ENCODE measurements at places on chromosomes 1 and 21. TPM values are rescaled to one million over a fixed set of nuclear protein-coding genes. Genes with fewer than 3 reads are reported as not detected.

ACOT11 gene
- polyA plus RNA-seq: 1.2 TPM

HOOK1 gene
- not detected for polyA plus RNA-seq

PIK3R3 gene
- polyA plus RNA-seq: 14.5 TPM

LGR6 gene
- not detected for polyA plus RNA-seq

CD52 gene
- polyA plus RNA-seq: not detected

RAB3B gene
- polyA plus RNA-seq: 28.4 TPM

OR2M7 gene
- polyA plus RNA-seq: not detected

LORICRIN gene
- polyA plus RNA-seq: not detected

DUSP23 gene
- polyA plus RNA-seq: 6.1 TPM

CFAP141 gene
- not detected for polyA plus RNA-seq

PRAMEF9 gene
- not detected for polyA plus RNA-seq

DNA sequence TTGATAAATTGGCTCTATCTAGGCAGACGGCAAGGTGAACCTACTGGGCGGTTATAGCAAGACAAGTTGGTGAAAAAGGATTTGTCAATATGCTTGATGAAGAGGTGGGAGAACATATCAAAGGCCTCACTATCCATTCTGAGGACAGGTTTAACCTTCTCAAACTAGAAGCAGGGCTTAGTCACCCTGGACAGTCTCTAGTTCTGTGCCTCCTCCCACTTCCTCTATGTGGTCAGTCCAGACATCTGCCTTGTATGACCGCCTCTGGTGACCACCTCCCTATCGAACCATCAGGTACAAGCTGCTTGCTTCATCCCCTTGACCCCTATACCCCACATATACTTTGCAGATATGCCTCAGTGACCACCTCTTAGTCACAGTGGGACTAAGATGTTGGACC is 2.3 kb upstream of the SCYL3 start:
- DNase-seq: no peak

DNA sequence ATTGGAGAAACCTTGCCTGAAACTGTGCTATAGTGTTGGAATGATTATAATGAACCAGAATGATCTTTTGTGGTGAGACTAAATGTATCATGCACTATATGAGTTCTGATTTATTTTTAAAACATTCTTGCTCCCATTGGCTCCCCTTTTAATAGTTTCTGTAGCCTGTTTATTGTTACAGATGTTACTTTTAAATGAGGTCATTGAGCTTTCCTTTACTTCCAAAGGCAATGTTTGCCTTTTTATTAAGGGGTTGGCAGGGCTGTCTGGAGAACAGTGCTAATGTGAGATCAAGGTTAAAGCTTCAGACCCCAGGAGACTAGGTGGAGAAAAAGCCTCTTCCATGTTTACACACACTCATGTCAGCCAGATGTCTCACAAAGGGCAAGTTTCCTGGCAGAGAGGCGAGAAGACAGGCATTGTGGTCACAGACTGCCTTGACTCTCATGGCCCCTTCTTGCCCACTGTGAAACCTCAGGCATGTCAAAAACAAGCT is 120.6 kb upstream of the RAVER2 start:
- no peak for DNase-seq

DNA sequence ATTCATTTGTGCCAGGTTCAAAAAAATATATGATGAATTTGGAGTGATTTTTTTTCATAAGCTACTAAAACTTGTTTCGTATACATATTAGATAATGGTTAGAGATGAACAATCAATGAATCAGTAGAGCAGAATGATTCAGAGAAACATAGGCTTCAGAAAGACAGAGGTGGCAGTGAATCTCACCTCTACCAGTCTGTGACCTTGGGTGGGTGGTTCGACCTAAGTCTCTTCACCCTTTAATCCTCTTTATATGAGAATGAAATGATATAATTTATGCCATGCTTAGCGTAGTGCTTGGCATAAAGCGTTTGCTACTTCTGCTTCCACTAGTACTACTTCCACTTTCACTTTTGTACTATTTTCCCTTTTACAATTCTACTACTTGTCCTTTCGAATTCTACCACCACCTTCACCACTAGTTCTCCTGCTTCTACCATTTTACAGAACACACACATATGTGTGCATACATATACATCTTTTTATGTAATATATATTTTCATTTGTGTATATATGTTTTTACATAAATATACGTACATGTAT is 45.1 kb downstream of the FYB2 start:
- no peak for DNase-seq

DNA sequence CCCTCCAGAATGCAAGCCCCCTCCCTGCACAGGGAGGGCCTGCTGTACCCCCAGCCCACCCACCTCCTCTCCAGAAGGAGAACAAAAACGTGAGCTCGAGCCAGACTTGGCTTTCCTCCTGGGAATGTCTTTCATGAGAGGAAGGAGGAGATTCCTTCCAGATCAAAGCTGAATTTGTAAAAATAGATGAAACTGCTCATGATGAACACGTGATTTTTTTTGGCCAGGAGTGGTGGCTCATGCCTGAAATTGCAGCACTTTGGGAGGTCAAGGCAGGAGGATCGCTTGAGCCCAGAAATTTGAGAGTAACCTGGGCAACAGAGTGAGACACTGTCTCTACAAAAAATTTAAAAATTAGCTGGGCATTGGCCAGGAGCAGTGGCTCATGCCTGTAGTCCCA is 21.8 kb downstream of the GPR157 start:
- DNase-seq: no peak

- no peak for DNase-seq
These were observed 119.7 kb downstream of the ZNF281 start for GRCh38 chr1:200290010-200290685.

DNA sequence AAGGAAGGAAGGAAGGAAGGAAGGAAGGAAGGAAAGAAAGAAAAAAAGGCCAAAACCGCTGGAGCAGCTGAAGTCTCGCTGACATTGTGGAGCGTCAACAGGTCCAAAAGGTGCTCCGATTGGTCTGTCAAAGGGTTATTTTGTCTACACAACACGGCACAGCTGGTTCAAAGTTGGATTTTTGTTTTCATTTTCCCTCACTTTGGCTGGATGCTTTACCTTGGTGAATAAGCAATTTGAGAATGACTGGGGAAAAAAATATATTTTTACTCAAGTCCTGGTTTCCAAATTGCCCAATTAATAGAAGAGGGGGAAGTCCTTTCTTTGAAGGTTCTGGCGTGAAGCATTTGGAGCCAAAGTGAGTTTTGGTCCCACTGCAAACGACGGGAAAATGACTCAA is 19.3 kb upstream of the PAX7 start:
- no peak for DNase-seq

- no peak for DNase-seq
These were observed 147.8 kb downstream of the VAV3 start for GRCh38 chr1:107817206-107817605.

GRCh38 chr1:16235944-16236510 is 956 bp downstream of the CPLANE2 start:
- DNase-seq: no peak

- DNase-seq: no peak
These were observed 94.9 kb upstream of the VANGL1 start for GRCh38 chr1:115546846-115547245.

DNA sequence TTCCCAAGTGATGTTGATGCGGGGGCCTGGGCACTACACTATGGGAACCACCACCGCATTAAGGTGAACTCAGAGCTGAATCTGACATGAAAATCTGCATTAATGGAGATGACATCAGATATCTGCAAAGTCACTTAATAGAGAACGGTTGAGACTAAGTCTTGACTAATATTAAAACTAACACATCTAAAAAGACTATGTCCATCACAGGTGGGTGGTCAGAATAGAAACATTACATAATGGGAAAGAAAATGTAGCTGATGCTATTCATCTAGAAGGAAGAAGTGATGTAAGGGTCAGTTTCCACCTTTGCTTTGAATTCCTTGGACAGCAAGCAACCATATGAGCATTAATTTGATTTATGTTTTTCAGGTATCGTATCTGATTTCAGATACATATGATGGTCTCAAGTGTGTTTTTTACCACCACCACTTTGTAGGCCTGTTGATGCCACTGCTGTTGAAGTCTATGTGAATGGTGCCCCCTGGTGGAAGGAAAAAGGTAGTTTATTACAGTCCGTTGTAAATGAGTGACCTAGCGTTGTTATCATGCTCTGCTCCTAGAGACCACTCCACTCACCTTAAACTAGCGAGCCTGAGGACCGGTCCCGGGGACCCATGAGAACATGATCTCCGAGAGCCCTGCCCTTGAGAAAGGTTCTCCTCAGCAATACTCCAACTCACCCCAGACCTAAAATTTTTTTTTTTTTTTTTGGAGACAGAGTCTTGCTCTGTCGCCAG is 73.5 kb downstream of the BACH1 start:
- peak; percentile 66 for DNase-seq

DNA sequence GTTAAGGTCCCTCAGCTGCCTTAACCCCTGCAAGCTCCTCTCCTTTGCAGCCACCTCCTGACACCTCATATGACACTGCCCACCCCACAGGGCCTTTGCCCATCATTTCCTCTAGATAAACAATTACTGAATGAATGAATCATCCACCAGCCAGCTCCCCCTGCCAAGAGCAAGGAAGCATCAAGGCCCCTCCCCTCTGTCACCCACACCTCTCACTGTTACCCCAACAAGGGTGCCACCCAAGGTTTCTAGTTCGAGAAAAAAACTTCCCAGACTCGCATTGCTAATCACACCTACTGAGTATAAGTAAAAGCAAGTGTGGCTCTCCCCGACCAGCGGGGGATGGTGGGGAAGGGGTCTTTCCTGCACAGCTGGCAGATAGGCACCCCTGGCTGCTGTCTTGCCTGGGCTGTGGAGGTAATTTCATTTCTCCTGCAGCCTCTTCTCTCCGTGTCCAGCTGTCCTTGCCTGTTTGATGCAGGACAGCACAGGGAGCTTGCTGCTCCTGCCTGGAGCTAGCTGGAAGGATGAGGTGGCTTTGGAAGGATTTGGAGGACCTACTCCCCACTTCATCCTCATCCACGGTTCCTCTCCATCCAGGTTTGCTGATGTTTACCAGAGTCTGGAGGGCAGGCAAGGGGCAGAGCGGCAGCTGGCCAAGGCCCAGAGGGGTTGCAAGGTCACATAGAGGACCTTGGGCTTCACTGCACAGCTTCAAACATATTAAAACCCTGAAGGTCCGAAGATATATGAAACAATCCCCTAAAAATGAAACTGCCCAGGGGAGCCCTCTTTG is 33.1 kb upstream of the LBR start:
- DNase-seq: no peak

DNA sequence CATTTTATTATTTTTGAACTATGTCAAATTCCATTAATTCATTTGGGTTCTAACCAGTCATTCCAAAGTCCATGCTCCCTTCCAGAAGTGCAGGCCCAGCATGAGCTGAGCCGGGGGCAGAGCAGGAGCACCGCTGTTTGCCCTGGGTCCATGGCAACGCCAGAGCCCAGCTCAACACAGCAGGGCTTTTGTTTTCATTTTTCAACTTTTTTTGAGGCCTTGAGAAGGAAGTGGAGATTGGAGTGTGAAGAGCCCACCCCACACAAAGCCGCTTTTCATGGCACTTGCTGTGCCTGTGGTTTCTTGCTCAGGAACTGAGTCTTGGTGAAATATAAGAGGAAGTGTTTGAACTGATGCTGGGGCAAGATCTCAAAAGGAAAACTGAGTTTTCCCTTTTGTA is 13.2 kb upstream of the PRMT2 start:
- no peak for DNase-seq

- no peak for DNase-seq
These were observed 2.5 kb downstream of the DR1 start for GRCh38 chr1:93348104-93348728.

DNA sequence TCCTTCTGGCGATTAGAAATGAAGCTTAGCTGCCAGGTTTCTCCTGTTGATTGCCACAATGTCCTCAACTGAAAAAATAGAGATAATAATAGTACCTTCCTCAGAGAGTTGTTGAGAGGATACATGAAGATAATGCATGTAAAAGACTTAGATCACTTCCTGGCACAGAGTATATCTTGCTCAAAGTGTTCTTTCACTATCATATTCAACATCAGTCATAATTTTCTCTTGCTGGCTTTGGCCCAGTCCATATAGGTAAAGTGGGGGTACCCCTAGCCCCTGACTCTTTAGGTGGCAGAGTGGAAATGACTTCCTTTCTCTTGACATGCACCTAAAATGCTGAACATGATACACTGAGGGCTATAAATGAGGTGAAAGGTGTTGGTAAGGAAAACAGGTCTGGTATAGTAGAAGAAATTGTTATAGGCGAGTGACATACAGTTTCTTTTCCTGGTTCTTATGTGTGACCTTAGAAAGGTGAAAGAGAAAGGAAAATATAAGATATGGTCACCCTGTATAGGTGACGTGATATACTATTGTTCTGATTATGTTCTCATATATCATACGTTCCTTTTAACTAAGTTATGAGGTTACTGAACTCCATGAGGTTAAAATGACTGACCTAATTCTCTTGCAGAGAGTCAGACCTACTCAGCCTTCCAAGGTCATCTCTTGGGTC is 209.9 kb upstream of the DEPDC1 start:
- no peak for DNase-seq

GRCh38 chr1:54919367-54920359 is 32.7 kb upstream of the DHCR24 start:
- DNase-seq: no peak

DNA sequence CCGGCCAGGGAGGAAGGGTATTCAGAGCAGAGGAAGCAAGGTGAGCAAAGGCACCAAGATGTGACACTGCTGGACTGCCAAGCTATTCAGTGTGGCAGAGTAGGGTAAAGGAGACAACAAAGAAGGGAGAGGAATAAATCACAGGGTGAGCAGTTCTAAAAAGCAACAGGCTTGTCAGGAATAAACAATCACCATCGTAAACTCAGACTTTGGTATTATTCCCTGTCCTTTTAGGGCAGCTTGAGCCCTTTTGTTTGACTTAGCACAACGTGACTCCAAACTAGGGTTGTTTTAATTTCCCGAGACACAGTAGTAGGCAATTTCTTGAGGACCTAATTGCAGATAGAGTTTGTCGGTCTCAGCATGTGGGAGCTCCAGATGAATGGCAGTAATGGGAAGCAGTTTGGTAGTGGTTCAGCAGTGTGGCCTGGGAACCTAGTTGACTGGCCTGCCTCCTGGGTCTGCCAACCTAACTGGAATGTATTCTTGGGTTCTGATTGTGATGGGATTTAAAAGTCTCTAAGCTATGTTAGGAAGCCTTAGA is 4.3 kb downstream of the CR1L start:
- DNase-seq: no peak

GRCh38 chr1:14108356-14109275 is 408.6 kb downstream of the PRDM2 start:
- no peak for DNase-seq

GRCh38 chr1:112673592-112674439 is 643 bp upstream of the MOV10 start:
- DNase-seq: peak; percentile 29

GRCh38 chr1:145877923-145878486 is 7.7 kb downstream of the ANKRD35 start:
- no peak for DNase-seq

All from AG04450 (cell line).